ENCODE measurements at places on chromosomes 7 and 10. TPM values are rescaled to one million over a fixed set of nuclear protein-coding genes. Genes with fewer than 3 reads are reported as not detected.

Gene LOXL4
- total RNA-seq = 5.2 TPM

DNA sequence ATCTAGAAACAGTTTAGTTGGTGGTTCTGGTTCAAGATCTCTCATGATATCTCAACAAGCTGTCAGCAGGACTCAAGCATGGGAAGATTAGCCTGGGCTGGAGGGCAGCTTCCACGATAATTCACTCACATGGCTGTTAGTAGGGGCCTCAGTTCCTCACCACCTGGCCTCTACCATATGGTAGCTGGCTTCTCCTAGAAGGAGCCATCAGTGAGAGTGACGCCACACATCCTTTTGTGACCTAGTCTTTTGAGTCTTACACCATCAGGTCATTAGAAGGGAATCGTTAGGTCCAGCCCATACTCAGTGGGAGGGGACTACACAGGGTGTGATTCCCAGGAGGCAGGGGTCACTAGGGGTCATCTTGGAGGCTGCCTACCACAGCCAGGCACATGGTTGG is 239.3 kb upstream of the PLPP4 start:
- no peak for DNase-seq

GRCh38 chr10:44415121-44415520 is 30.2 kb upstream of the CXCL12 start:
- DNase-seq = no peak

DNA sequence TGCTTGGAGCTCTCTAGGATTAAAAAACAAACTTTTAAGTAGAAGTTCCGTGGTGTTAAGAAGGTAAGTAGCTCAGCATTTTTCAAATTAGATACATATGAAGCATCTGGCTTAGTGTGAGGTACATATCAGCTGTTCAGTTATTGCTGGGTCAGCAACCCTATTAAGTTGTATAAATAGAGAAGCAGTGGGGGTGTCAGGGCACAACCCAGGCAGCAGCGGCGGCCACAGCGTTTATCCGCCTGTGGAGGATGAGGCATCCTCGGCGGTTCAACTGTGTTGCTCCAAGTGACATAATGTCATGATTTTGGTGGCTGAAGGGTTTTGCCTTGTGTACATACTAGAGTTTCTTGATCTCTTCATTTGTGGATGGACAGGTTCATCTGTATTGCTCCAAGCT is 54.6 kb upstream of the KIF5B start:
- no peak for DNase-seq

DNA sequence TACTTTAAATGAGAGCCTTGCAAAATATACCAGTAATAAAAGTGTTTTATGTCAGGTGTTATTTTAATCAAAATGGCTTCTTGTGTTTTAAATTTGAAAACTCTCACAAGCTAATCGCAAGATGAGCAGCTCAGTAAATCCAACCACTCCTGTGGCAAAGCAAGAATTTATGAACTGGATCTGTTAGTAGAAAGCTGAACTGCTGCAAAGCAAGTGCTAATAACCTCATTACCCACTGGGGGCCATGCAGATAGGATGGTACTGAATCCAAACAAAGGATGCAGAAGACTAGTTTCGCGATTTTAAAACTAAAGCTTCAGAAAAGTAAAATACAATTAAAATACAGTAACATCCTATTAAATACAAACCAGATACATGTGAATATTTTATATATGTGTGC is 468.0 kb downstream of the PARD3 start:
- no peak for DNase-seq

DNA sequence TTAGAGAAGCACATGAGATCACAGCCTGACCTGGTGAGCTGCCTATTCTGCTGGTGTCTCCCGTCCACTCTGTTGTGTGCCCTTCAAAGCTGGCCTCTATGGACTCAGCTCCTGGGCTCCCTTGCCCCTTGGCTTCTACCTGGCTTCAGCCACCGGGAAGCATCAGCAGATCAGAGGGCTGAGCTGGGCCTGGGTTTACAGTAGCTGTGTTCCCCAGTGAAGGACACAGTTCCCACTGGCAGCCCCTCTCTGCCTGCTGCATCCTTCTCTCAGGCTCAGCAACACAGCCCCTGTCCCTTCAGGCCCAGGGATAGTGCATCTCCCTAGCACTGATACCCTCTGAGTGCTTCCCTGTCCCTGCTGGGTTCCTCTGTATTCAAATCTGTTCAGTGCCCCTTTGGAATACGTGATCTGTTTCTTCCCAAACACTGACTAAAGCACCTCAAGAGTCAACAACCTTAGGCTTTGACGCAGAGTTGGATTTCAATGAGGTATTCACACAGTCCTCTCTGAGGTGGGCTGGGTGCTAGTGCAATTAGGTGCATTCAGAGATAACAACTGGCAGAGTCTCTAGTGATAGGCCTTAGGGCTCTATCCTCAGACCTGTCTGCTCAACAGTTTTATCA is 109.8 kb downstream of the GRID1 start:
- DNase-seq = peak; percentile 52

Gene AGAP9
- total RNA-seq = 10.1 TPM

Gene MMRN2
- total RNA-seq = 57.2 TPM

DNA sequence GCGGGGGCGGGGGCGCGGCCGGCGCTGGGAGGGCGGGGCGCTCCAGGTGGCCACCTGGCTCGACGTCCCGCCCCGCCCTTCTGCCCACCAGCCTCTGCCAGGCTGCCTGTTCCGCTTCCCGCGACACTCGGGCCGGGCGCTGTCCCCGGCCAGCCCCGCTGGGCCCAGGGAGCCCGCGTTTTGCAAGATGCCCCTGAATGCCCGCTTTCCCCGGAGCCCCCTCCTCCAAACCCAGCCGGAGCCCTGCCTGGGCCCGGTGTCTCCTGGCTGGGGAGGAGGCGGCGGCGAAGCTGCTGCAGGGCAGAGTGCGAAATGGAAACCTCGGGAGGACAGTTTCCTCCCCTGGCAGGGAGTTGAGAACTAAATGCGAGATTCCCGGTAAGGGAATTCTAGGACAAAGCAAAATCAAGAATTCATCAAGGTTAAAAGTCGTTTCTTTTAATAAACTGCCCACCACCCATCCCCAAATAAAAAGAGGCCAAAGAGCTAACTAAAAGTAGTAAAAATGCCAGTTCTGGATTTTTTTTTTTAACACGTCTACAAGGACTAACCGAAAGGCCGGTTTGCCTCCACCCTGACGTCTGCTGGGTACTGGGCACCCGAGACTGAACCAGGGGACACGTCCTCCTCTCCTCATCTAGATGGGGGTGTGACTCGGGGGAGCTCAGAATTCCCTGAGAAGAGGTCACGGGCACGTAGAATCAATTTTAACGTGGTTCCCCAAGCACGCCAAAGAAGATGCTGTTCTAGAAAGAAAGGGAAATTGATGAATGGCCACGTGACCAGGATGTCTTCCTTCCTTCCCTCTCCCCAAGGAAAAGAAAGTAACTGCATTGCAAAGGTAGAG is 200.4 kb upstream of the NFE2L3 start:
- DNase-seq = no peak

DNA sequence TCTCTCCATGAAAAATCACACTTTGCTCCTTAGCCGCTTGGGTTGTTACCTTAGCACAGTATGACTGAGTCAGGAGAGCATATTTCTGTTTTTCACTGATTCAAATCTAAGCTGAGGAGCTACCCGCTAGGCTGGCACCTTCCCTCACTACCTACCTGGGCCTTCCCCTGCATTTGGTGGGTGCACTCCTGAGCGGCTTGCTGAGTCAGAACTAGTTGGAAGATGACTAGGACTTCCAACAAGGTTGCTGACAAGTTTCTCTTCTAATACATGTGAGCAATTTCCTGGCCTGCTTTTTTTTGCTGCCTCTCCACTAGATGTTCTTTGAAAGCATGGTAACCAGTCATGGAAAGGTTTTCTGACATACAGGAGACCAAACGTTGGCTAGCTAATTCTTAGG is 43.8 kb upstream of the SEC61G start:
- no peak for DNase-seq

Gene UNC5B
- 24.3 TPM for total RNA-seq

GRCh38 chr10:6083523-6084475 is 5.0 kb upstream of the RBM17 start:
- DNase-seq = no peak

Gene DYNC1I1
- 12.0 TPM for total RNA-seq

Gene ASB10
- not detected for total RNA-seq

GRCh38 chr7:155842496-155843265 is 30.4 kb upstream of the SHH start:
- no peak for DNase-seq

Gene PTPRN2
- 7.4 TPM for total RNA-seq

Gene CADPS2
- 25.5 TPM for total RNA-seq

GRCh38 chr10:75115137-75115536 is 3.7 kb downstream of the SAMD8 start:
- no peak for DNase-seq

DNA sequence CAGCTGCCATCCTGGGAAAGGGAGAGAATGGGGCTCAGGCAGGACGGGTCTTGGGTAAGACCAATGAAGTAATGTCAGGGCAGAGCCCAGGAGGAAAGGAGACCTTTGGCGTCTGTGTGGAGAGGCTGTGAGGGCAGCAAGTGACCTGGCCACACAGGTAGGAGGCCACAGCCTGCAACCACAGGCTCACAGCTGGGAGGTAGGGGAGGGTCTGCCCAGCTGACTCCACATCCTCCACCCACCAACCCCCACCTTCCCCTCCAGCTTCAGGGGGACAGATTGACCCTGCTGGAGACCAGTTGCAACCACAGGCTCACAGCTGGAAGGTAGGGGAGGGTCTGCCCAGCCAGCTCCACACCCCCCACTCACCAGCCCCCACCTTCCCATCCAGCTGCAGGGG is 262.2 kb upstream of the TCERG1L start:
- DNase-seq = no peak

GRCh38 chr10:5565671-5566581 is 41.2 kb downstream of the CALML3 start:
- DNase-seq = no peak

Gene GPC2
- total RNA-seq = 7.4 TPM

DNA sequence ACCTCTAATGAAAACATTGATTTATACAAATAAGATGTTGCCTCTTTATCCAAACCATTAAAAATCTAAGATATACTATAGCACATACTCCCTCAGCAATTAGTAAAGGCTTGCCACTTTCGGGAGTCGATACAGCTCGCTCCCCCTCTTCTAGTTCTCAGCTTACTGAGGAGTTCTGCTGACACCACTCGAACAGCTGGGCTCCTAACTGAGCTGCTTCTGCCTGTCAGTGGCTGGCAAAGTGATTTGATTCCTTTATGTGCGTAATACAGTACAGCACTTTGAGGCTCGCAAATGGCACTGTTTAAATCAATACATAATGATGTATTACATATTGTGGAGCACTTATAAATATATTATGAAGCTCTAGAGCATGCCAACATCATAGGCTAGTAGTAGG is 241.8 kb downstream of the CREB5 start:
- DNase-seq = no peak

Gene OR2A1
- total RNA-seq = 0.25 TPM

DNA sequence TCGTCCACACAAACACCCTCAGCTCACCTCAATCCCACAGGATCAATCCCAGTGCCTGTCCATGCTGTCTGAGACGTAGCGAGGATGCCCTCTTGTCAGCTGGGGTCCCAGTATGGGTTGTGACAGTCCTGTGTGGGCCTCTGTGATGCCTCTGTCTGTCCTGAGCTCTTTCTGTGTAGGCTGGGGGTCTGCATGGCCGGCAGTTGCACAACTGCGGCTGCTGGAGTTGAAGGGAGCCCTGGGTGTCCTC is 12.4 kb downstream of the ANTXRL start:
- DNase-seq = peak; percentile 58

GRCh38 chr7:7568553-7568952 is 1.9 kb downstream of the MIOS start:
- DNase-seq = no peak

Gene MEIG1
- not detected for total RNA-seq

- DNase-seq = no peak
Measured at GRCh38 chr7:445020-445419, 74.6 kb downstream of the PDGFA start.

Gene SHTN1
- total RNA-seq = 7.4 TPM

GRCh38 chr10:119821182-119821581 is 51.5 kb downstream of the MCMBP start:
- no peak for DNase-seq

GRCh38 chr7:134045716-134046115 is 81.4 kb upstream of the LRGUK start:
- no peak for DNase-seq

- DNase-seq = no peak
Measured at GRCh38 chr10:72886621-72887020, 6.9 kb upstream of the OIT3 start.

DNA sequence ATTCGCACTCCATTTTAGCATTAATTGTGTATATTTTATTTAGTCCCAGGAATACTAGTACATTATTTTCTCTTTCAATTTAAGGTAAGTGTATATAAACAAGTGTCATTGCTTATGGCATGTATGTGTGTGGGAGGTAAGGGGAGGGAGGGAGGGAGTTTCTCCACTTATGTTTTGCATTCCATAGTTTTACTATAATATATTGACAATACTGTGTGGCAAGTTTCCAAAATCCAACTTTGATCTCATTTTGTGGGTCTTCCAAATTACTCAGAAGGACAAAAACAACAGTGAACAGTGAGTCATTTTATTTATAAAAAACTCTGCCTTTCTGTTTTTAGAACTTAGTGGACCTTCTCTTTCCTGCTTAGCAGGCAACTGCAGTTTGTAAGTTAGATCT is 102.3 kb upstream of the SEMA3E start:
- no peak for DNase-seq

DNA sequence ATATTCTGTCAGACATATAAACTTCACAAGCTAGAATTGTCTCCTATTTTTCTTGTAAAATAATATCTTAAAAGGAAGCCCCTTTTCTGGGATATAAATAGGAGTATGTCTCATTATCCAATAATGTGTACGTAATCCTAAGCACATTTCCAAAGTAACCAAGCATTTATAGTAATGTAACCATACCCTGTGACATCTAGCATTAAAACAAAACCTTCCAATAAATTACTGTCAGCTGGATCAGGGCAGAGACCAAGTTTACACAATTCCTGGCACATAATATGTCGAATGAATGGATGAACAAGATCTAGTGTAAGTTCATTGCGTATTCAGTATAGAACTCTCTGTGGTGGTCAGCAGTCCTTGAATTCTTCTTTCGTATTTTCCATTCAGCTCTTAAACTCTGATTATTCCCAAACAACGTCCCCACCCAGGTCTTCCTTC is 14.3 kb downstream of the CPED1 start:
- DNase-seq = no peak

DNA sequence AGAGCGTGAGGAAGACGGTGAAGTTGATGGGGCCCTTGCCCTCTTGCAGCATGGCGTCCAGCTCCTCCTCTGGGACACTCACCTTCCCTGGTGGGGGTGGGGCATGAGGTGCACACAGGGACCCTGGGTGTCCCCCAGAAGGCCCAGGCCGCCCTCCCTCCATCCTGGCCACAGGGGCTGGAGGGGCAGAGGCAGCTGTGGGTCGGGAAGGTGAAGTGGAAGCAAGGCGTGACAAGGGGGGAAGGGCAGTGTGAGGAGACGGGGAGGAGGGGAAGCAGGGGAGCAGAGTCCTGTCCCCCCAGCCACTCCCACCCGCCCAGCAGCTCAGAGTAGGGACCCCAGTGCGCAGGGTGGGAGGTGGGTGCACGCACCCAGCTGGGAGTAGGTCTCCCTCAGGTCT is 791 bp downstream of the MYL7 start:
- no peak for DNase-seq
